ENCODE measurements at places on chromosomes 13 and 19.

DNA sequence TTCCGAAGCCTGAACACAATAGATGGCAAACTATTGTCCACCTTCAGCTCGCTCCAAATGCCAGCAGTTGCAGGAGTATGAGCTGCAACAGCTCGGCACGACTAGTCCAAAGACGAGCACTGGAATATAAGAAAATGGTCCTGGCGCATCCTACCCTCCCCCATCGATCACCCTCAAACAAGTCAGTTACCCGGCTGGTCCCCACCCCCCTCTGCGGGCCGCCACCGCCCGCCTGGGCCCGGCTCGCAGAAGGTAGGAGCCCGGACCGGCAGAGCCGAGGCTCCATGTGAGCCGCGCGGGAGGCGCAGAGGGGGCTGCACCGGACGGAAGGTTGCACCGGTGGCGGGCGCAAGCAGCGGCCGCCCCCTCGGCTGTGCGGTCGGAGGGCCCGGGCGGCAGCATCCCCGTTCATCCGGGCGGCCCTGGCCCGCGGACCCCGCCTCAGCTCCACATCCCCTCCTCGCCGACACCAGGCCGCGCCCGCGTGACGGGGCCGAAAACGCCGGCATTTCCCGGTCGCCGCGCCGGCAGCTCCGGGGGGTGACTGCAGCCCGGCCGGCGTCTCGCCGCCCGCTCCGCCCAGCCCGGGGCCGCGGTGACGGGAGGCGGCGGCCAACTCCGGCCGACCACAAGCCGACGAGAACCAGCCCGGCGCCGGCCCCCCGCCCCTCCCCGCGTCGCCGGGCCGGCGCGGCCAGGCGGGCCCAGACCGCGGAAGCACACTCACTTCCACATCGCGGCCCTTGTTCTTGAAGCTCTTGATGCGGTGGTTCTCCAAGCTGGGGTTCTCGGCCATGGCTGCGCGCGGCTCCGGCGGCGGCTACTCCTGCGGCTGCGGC lies 552 bp downstream of the KPNA3 start:
- DNase-seq, result peak; percentile 23

DNA sequence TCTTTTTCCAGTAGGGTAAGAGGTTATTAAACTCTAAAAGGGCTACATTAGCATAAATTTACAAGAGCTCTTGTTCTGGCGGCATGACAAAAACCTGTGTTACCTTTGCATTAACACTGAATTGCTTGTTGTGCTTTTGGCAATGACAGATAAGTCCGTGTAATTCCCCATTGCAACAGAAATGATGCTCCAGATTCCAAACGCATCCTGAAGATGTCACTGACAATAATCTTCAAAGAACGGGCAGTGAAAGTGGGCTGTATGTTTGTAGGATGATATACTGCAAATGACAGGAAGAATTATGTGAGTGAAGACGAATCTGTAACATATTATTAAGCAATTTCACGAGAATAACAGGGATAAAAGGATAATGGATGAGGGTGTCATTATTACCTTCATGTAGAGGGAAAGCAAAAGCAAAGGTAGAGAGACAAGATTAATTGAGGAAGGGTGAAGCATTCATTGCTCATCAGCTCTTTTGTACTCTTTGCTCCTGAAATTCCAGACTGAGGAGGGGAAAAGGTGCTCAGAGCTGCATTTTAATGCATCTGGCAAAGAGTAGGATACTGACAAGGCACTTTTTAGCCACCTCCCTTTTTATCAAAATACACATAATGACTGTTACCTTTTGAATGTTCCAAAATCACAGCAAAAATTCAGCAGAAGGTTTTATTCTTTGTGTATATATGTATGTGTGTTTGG lies 38.5 kb upstream of the MAB21L1 start:
- DNase-seq, result peak; percentile 12

DNA sequence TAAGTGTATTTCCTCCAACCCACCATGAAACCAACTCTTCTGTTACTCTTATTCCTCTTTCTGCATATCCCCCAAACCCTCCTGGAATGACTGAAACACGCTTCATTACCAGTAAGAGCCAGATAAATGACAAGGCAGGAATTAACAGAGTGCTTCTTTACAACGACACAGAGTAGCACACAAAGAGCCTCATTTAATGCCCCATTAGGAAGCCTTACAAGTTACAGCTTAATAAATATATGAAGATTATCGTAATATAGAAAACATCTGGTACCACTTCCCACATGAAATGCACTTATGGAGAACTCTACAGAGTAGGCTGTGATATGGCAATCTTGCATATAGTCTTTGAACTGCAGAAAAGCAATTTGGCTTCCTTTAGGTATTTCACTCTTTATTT lies 116.8 kb downstream of the ENOX1 start:
- DNase-seq, result no peak

- DNase-seq, result no peak
Observed at GRCh38 chr19:54694648-54695047, 29.6 kb upstream of the KIR3DL3 start.

DNA sequence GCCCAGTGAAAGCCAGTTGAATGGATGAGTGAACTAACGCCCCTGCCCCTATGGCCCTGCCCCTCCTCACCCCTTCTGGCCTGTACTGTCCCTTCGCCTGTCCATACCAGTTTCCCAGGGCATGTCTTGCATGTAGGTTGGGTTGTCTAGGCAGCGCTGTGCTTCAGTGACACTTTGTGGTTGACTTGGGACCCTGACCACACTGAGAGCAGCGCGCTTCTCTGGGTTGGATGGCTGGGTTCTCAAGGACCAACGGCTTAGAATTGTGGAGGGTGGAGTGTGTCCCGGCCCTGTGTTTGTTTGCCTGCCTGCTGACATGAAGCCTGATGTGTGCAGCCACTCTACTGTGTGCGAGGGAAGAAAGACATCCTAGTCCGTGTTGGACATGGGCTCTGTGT lies 15.8 kb downstream of the GATAD2A start:
- DNase-seq, result no peak

GRCh38 chr19:47608969-47609905 lies at the start of gene BICRA:
TSS of gene BICRA (plus strand) at chr19:47609134. CDS start at chr19:47673575, 64,441 bp downstream.
- DNase-seq, result peak; percentile 74

- no peak for DNase-seq
Observed at GRCh38 chr19:49758292-49758691, 4.8 kb downstream of the TSKS start.

GRCh38 chr13:40379196-40379595 lies 287.2 kb downstream of the FOXO1 start:
- no peak for DNase-seq

- DNase-seq, result no peak
Observed at GRCh38 chr13:110173247-110173818, 133.6 kb downstream of the COL4A1 start.

DNA sequence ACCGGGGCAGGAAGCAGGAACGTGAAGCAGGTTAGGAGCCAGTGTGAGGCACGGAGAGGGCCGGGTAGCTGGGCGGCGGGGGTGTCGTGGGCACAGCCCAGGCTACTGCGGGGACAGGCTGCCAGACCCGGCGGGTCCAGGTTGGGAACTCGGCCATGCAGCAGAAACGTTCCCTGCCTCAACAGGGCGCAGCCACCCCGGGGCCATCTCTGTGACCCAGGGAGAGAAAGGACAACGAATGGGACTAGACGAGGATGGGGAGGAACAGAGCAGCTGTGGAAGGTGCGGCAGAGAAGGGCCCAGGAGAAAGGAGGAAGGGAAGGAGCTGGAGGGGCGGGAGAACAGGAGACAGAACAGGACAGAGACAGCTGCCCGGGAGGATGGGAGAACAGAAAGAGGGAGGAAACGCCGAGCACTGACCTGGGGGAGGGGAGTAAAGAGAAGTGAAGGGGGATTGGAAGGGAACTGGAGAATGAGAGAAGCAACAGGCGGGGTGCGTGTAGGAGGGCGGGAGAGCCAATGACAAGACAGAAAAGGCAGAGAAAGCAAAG lies 12.9 kb upstream of the GARIN5A start:
- no peak for DNase-seq

DNA sequence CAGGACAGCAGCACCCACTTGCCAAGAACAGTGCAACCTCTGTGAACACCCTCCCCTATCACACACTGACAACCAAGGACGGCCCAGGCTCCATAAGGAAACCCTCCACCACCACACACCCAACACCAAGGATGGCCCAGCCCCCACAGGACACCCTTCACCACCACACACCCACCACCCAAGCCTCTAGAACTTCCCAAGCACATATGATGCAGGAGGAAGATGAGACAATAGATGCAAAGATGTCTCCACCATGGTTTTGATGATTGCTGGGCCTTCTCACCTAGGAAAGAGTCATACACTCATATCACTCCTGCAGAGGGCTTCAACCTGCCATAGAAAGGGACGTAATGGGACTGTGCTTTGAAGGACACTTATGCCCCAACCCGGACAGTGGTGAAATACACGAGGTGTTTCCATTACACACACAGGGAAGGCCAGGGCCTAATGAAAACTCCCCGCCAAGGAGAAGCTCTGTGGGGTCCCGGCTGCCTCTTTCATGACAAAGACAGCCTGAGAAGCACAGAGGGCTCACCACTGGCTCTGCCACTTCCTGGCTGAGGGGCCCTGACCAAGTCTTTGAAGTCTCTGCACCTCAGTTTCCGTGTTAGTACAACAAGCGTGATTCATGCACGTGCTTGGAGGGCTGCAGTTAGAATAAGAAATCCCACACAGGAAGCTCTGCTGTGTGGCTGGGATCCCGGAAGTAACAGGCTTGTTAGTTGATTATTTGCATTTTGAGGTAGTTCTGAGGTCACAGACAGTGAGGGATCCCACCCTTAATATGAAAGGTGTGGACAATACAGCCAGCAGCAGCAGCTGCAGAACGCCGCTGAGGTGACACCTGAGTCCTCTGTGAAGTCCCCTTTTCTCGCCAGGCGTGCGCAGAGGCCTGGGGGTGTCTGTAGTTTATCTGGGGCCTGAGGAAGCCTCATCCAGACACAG lies 61.9 kb upstream of the ATP12A start:
- no peak for DNase-seq

- DNase-seq, result no peak
Observed at GRCh38 chr19:48560095-48560530, 8.1 kb downstream of the SULT2B1 start.

GRCh38 chr13:75986818-75987217 lies 350.7 kb downstream of the LMO7 start:
- DNase-seq, result no peak

Measured in NCI-H446 (cell line).